Ascending aorta (tissue), 2 donors: ENCODE measurements at places on chromosomes 11 and 22.

DNA sequence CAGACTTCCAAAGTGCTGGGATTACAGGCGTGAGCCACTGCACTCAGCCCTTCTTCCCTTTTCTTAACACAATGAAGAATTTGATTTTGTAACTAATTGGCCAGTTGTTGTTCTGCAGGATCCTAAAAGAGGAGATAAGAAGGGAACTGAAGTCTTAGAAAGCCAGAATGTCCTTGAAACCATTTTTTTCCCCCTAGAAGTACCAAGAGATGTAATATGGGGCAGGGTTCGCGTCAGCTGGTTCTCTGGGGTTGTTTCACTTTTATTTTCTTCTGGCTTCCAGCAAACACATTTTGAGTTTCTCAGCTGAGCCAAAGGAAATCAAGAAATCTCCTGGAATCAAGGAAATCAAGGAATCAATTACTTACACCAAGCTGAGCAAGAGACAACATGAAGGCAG is 7.6 kb upstream of the NUCB2 start:
- DNase-seq = no peak

DNA sequence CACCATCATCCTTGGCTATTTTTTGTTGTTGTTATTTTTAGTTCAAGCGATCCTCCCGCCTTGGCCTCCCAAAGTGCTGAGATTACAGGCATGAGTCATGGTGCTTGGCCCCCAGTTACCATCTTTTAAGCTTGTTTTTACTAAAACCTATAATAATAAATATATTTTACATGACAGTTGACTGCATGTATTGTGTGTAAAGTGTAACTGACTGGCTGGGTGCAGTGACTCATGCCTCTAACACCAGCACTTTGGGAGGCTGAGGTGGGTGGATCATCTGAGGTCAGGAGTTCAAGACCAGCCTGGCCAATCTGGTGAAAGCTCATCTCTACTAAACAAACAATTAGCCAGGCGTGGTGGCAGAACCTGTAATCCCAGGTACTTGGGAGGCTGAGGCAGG is 386.2 kb downstream of the TENM4 start:
- DNase-seq = no peak

DNA sequence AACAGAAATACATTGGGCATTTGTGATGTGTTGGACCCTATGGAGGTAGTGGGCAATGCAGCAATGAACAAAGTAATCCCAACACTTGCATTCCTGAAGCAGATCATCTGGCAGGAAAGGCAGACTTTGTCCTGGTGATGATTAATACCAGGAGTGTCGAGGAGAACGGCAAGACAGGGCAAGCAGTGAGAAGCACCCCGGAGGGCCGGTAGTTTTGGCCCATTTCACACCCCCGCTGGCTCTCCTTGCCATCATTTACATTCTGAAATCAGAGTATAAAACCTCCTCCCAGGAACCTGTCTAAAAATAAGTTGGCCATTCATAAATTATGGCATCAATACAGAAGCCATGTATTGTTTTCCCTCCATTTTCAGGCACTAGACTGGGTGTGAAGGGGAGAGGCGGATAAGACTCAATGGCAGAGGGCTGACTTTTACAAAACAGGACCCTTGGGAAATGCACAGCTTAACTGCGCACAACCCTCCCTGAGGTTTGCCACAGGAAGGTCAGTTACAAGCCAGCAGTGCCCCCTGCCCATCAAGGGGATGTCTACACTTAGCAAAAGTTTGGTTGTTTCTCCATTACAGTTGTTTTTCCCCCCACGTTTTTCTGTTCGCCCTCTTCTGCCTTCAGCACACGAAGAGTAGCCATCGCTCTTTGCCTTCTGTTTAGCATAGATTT is 55.6 kb downstream of the OPCML start:
- no peak for DNase-seq

DNA sequence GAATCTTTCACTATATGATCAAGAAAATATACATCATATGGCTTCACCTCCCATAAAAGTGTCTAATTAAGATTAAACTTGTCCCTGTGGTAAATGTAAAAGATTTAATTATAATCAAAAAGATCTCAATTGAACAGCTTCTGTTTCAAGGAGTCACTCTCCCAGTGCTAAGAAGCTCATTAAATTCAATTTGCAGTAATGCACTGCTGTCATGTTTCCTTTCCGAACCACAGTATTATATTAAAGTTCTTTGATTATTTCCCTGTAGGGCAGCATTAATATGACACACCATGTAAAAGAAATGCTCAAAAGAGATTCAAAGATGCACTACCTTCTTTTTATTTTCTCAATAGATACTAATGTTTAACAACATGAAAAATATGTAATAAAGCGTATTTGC is 758.4 kb downstream of the LRRC4C start:
- DNase-seq = no peak

DNA sequence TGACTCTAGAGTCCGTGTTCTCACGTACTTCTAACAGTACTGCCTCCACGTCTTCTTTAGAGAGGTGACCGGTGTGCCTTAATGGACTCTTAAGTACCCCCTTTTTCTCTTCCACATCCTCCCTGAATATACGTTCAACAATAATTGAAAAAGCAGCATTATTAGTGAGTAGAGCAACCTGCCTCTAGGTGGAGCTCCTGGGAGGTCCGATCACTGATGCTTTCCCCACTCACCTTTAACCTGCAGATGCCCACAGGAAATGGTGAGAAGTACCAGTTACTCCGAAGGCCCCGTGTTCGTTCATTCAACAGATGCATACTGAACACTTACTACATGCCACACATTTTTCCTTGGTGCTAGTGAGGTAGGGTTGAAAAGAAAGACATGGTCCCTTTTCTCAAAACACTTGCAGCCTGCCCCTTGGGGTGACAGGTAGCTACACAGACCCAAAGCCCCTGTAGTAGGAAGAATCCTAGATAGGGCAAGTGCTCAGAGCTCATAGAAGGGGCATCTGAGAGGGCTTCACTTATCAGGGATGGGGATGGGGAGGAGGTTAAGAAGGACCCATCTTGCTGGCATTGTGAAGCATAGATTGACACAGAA is 72.7 kb downstream of the FEZ1 start:
- DNase-seq = no peak

DNA sequence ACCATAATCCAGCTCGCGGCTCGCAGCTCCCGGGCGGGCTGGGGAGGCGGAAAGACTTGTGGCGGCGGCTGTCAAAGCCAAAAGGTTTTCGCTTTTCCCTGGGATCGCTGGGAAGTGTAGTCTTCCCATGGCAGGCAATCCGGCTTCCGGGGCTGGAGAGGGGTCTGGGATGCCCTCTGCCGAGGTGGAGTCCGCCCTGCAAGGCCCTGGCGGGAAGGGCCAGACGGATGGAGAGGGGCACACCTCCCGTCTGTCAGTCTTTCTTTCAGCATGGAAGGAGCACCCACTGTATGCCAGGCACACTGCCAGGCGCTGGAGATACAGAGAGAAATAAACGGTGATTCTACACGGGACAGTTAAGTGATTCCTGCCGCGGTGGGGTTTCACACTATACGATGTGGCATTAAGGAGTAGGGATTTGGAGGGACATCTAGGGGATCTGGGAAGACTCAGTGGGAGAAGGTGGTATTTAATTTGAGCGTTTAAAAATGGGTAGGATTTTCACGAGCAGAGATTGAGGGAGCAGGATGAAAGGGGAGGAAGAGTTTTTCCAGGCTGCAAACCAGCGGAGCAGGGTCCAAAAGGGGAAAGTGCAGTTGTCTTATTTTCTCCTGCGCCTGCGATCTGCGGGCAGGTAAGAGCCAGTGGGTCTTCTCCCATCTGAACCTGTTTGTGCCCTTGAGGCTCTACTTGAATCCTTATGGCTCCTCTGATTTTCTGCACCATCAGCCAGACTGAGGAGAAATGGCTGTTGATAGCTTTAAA is at the start of gene BACE1:
TSS of gene BACE1 (minus strand) at position 60 of the 765 bp plus-strand sequence. CDS start 461 bp downstream, outside the sequence.
- DNase-seq = peak; percentile 88
